HEK293T (cell line): ENCODE measurements at places on chromosomes 13 and 19.
A peak's percentile ranks its signal among the peaks of the same experiment; 100 is the strongest.

DNA sequence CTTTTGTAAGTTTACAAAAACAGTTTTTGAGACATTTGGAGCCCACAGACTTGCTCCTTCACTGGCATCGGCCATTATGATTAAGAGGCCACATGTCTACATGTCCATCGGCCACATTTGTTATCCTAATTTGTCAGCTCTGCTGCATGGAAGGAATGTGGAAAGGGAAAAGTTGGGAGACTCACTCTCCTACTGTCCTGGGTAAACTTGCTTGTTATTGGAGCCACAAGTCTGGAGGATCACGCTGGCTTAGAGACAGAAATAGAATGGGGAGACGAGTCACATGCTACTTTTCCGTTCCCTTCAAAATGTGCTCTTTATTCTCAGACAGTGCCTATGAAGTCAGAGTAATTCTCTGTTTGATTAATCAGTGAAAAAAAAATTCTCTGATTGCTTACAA lies 741.2 kb upstream of the PCDH9 start:
- DNase-seq, result no peak

- no peak for DNase-seq
These were observed 131.8 kb downstream of the KCTD12 start for GRCh38 chr13:76754414-76754813.

DNA sequence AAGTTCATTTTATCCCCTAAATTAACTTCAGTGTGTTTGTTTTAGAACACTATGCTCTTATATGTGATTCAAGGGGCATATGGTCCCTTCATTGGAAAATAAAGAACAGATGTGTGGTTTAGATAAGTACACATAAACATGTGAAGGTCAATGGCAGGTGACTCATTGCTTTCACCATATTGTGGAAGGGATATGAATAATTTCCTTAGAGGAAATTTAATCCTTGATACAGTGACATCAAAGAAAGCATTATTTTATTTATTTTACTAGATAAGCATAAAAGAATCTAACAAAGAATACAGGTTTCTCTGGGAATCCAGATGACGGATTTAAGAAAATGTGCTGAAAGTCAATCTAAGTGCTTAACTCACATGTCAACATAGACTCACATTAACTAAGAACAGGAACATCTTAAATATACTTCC lies 373.5 kb downstream of the KCTD12 start:
- DNase-seq, result no peak

DNA sequence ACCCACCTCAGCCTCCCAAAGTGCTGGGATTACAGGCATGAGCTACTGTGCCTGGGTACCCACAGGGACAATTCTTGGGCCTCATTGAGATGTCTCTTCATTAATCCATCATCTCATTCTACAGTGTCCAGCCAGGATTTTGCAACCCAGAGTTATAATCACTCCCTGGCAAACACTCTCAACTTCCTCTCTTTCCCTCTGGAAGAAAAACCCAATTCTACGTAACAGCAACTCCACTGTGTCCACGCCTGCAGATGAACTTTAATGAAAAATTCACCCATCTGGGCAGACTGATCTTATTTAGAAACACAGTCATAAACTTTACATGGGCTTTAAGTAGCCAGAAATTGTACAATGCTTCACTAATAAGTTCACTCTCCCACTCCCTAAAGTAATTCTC lies 90.1 kb upstream of the ABCC4 start:
- DNase-seq, result no peak

DNA sequence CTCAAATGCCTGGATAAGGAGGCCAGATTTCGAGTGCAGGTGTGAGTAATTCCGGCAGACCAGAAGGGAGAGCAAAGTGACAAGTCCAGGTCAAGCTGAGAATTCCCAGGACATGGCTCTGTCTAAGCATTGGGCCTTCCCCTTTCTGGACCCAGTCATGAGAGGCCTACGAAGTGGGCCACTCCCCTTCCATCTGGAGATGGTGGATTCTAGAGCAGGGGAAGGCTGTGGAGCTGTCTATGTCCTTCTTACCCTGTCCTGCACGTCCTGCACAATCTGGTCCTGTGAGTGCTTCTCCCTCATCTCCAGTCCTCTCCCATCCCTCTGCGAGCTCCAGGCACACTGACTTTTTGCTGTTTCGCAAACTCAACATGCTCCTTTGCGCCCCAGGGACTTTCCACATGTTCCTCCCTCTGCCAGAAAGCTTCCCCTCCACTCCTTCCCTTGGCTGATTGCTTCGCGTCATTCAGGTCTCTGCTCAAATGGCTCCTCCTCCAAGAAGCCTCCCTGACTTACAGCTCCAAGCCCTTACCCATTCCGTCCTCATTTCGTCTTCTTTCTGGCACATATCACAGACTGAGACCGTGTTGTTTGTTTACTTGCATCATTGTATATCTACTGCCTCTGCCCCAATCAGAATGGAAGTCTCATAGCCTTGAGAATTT lies 193.2 kb downstream of the URI1 start:
- DNase-seq, result no peak

DNA sequence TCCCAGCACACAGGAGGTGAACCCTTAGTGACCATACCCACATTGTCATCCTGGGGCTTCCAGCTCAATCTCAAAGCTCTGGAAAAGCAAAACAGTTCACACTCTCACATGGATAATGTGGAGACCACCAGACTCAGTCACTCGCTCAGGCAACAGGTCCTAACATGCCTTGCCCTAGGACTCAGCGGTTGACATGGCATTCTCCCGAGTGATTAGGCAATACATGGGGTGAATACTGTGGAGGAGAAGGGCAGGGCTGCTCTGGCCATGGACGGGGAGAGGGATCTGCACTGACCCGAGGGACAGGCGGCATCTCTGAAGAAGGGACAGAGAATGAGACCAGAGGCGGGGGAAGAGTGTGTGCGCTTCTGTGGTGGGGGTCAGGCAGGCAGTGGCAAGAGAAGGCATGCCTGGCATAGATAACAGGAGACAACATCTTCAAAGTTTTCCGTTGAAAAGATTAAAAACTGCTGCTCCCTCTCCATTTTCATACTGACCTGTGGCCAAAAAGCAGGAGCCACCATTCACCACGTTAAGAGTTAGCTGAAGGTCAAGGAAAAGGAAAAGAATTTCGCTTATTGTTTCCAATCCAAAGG lies 44.5 kb upstream of the EPHX3 start:
- no peak for DNase-seq

GRCh38 chr13:99391781-99392469 lies 84.7 kb upstream of the GPR183 start:
- no peak for DNase-seq

DNA sequence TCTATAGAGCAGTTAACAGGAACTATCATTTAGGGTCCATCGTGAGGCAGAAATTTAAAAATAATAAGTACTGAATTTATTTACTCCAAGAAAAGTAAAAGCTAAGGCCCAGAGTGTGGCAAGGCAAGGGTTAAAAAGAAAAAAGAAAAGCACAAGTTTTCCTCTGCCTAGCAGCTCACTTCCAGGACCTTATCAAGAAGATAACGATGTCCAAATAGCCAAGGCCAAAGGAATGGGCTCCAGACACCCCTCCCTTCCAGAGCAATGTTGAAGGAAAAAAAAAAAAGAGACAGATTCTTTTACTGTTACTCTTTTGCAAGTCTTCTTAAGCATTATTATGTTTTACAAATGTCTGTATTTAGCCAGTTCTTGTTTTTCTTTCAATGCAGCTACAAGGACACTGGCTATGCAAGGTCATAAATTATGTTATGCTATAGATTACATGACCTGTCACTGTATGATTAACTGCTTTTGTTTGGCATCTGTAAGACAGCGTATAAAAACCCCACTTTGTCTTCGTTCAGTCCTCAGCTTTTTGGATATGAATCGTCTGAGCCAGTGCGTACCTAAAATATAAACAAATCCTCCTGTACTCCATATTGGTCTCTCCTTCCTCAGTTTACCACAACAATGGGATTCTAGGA lies 2.9 kb upstream of the ZNF700 start:
- no peak for DNase-seq

DNA sequence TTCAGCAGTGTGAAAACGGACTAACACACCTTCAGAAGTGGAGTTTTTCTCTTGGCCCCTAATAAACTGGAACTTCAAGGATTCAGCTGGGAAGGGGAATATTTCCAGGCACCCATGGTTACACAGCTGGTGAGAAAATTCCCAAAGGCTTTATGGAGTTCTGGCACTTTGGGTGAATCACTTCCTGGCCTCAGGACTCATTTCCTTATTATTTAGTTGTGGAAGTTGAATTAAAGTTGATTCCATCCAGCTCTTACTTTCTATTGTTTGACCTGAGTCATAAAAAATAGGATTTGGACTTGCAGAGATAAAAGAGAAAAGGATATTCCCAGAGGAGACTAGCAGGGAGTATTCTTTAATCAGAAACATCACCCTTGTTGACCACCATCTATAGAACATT lies 882.1 kb downstream of the UQCRFS1 start:
- DNase-seq, result no peak

DNA sequence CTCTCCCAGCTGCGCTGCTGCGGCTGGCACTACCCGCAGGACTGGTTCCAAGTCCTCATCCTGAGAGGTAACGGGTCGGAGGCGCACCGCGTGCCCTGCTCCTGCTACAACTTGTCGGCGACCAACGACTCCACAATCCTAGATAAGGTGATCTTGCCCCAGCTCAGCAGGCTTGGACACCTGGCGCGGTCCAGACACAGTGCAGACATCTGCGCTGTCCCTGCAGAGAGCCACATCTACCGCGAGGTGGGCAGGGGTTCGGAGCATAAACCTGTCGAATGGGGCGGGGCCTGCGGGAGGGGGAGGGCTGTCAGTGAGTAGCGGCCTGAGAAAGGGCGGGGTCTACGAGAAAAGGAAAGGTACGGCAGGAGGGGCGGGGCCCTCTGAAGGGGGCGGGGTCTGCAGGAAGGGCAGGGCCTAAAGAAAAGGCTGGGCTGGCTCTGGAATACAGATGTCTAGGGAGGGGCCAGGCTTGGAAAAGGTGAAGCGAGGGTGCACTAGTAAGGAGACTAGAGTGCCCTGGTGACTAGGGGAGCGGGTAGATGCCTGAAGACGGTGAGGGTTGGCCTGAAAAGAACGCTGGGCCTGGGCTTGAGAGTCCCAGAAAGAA lies 3.6 kb downstream of the CD37 start:
- DNase-seq, result peak; percentile 55

- DNase-seq, result no peak
These were observed 5.7 kb upstream of the NFIC start for GRCh38 chr19:3360421-3361383.

DNA sequence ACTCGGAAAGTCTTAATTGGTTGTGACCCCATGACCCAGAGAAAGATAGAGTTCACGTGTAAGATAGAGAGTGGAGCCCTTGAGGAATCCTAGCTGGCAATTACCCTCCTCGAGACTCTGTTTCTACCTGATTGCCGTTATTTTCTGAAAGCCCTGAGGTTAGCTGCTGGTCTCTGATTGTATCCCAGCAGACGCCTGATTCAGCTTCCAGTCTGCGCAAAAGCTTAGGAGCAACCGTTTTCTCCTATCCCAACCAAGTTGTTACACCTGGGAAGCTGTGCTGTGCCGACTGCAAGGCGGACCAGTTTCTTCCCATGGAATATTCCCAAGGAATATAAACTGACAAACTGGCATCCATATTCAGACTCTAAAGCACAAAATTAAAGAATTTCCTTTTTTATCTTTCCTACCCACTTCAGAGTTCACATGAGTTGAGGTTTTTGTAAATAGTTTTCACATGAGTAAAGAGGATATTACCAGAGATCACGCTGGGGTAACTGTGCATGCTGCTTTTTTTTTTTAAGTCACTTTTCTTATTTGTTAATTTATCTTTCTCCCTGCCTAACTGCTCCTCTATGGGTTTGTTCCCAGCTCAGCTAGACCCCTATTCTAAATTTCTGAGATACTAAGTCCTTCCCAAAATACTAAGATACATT lies 1.5 kb upstream of the TRPC4 start:
- no peak for DNase-seq

DNA sequence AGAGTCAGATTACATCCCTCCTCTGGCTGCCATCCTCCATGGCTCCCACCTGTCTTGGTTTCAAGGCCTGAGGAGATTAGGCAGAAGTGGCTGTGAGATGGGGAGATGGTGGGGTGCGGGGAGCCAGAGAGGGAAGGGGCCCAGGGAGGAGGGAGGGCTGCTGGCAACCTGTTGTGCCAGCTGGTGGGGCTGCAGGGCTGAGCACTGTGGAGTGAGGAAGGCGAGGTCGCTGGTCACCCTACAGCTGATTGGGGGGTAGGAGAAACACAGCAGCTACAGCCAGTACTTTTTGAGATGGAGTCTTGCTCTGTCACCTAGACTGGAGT lies 48.3 kb downstream of the CD320 start:
- DNase-seq, result no peak

GRCh38 chr19:39746836-39747529 lies 9.2 kb upstream of the CLC start:
- no peak for DNase-seq

DNA sequence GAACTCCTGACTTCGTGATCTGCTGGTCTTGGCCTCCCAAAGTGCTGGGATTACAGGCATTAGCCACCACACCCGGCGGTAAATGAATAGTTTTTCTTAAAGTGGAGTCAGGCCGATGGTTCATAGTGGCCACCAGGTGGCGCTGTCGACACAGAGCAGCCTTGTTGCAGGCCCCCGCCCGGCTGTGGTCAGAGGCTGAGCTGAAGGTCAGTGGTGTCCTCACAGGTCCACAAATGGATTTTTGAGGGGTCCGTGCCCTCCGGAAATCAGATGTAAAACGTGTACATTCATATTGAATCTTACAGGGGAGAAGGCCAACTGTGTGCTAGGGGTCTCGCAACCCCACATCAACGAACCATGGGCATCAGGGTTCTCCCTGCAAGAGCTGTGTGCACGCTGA lies 13.4 kb upstream of the WDR18 start:
- DNase-seq, result peak; percentile 39

GRCh38 chr13:109968876-109969577 lies 182.6 kb upstream of the IRS2 start:
- no peak for DNase-seq

DNA sequence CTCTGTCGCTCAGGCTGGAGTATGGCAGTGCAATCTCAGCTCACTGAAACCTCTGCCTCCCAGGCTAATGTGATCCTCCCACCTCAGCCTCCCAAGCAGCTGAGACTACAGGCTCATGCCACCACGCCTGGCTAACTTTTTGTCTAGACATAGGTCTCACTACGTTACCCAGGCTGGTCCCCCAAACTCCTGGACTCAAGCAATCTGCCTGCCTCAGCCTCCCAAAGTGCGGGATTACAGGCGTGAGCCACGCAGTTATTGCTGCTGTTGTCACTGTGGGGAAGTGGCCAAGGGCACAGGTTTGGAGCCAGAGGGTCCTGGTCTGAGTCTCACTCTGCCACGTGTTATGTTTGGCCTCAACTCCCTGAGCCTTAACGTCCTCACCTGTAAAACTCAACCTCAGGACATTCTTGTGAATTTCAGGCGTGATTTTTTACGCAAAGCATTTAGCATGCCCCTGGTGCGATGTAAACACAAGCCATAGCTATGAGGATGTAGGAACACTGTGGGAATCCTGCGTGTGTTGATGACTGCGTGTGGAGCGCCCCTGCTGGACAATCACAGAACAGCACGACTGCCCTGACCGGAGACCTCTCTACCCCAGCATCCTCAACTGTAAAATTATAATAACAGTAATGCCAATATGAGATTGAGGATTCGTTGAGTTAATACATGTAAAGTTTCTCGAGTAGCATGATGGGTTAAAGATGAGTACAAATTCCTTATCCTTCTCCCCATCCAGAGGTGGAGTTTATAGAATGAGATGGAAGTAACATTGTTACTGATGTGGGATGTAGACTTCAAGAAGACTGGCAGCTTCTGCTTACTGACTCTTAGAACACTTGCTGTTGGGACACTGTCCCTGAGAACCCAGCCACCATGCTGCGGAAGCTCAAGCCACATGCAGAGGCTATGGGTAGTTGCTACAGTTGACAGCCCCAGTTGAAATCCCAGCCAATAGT lies 41.8 kb upstream of the PNMA8B start:
- DNase-seq, result peak; percentile 75
